NCI-H510A (cell line): ENCODE measurements at places on chromosomes 5 and 9.

GRCh38 chr5:112070022-112070421 is 313.0 kb upstream of the NREP start:
- no peak for DNase-seq

GRCh38 chr9:133822430-133823065 is 84.4 kb upstream of the SARDH start:
- DNase-seq: no peak

- DNase-seq: no peak
Measured at GRCh38 chr9:35996358-35996970, 38.5 kb upstream of the OR2S2 start.

GRCh38 chr9:35774907-35775635 is 16.3 kb upstream of the NPR2 start:
- DNase-seq: no peak

- DNase-seq: no peak
Measured at GRCh38 chr9:114385397-114386181, 2.2 kb downstream of the AKNA start.

DNA sequence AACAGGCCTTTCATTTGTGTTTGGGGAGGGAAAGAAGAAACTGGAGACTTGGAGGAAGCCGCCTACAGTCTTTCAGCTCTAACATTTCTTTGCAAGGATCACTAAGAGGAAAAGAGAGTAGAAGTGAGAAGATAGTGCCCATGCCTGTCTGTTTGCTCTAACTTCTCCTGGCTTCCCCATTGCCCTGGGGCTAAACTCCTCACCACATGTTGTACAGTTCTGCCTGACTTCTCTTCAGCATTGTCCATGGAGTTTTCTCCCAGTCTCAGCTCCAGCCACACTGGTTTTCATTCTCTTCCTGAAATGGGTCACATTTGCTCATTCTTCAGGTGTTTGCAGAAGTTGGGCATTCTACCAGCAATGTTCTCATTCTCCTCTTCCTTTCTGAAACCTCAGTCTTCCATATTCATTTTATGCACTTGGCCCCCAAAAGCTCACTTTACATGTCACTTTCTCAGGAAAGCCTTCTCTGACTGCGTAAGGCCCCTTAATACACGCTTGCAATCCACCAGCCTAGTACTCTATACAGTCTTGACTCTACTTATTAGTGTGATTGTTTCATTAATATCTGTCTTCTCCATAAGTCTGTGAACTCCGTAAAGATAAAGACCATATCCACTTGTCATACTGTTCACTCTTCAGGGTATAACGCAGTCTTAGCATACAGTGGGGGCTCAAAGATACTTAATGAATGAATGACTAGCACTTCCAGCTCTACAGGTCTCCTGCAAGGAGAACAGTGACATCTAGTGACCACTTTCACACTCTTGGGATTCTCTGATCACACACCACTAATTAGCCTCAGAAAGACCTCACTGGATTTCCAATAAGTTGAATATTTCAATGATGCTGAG is 40.2 kb upstream of the TRIM32 start:
- DNase-seq: no peak

DNA sequence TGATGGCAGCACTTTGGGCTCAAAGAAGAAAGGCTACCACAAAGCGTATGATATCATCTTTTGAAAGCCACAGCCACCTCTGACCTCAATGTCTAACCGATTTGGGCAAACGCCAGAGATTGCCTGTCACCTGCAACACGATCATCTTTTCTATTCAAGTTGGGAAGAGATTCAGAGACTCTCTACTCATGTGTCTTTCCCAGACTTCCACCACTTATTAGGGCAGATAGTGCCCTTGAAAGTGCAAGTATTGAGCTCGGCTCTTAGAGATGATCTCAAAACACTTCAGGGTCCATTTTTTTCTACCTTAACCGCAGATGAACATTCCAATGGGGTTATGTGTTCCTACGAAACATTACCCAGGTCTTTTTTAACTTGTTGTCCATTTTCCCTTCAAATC is 213.7 kb downstream of the DRD1 start:
- DNase-seq: no peak

GRCh38 chr9:137761032-137761431 is 116.5 kb upstream of the CACNA1B start:
- DNase-seq: no peak

- DNase-seq: no peak
Measured at GRCh38 chr9:128947277-128947526, 201 bp downstream of the DOLK start.

- DNase-seq: no peak
Measured at GRCh38 chr5:29547236-29547865, 1646.1 kb upstream of the CDH6 start.

- DNase-seq: no peak
Measured at GRCh38 chr5:133431326-133431865, 180.9 kb downstream of the FSTL4 start.

DNA sequence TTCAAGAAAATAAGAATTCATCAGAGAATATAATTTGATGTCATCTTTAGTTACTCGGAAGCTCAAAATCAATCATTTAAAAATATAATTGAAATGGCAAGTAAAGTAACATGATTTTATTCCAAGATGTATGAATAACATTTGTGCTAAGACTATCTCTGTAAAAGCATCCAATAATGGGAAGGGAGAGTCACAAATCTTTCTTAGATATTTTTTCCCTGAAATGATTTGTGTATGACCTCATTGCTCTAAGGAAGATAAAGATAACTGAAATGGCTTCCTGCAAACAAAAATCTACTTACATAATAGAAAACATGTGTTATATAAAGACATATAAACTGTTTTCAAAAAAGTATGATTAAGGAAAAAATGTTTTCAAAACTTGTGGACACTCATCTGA is 97.4 kb upstream of the FGF10 start:
- no peak for DNase-seq

- peak; percentile 38 for DNase-seq
Measured at GRCh38 chr9:129284607-129285291, 106.7 kb upstream of the IER5L start.

DNA sequence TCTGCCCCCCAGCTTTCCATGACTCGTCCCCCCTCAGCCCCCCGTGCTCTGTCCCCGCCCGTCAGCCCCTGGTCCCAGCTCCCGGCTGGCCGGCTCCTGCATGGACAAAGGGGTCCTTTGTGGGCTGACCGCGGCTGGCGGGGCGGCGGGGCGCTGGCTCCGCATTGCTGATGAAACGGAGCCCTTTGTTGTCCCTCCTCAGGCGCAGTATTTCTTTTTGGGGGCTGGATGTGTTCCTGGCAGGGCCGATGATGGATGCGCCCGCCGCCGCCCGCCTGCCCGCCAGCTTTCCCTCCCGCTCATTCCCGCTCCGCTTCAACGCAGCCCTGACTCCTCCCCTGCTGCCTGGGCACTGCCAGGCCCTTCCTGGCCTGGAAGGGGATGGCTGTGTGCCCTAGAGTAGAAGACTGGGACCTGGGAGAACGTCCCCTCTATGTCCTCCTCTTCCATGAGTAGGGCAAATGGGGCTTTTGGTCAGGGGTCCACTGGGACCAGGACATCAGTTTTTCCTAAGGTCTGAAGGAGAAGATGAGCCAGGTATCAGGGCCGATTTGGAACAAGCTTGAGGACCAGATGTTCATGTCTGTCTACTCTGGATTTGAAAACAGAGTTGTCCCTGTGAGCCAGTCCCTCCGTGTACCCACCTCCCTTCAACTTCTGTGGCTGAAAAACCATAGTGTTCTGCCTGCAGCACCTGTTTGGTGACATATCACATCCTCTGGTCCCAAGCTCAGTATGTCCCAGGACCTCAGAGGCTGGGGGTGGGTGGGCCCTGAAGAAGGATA is 29.0 kb downstream of the CXXC5 start:
- peak; percentile 42 for DNase-seq

GRCh38 chr5:127228540-127229184 is 61.9 kb upstream of the MEGF10 start:
- DNase-seq: peak; percentile 32

- DNase-seq: no peak
Measured at GRCh38 chr5:33275921-33276627, 164.7 kb upstream of the TARS1 start.

DNA sequence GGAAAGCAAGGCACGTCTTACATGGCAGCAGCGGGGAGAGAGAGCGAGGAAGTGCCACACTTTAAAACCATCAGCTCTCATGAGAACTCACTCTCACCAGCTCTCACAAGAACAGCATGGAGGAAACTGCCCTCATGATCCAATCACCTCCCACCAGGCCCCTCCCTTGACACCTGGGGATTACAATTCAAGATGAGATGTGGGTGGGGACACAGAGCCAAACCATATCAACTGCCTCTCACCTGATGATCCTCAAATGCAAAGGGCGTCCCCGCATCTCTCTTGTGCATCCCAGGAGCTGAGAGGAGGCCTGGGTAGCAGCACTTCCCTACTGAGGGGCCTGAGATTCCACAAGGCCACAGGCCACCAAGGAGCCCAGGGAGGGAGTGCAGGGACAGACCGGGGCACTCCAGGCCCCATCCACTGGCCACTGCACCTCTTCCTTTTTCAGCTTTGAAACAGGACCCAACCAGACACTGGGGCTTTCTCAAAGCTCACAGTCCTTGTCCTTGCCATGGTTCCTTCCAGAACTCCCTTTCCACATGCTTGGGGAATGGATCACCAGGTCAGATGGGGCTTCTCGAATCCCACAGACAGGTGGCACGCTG is 54.5 kb upstream of the IL17B start:
- DNase-seq: no peak

- no peak for DNase-seq
Measured at GRCh38 chr9:124291801-124292396, 34.1 kb downstream of the NEK6 start.

DNA sequence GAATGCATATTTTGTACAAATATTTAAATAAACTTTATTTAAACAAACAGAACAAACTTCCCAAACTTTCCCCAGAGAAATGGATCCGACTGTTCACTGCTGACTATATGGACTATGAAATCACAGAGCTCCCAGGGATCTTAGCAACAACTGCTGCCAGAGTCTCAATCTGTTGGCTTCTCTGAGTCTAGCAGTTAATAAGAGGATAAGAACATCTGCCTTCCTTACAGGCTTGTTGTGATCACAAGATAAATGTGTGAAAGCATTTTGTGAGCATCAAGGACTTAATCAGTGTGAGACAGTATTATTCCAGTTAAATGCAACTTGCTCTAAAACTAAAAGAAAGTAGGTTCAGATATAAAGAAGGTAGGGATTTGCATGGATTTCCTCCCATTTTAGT is 31.4 kb upstream of the MYOT start:
- DNase-seq: no peak

DNA sequence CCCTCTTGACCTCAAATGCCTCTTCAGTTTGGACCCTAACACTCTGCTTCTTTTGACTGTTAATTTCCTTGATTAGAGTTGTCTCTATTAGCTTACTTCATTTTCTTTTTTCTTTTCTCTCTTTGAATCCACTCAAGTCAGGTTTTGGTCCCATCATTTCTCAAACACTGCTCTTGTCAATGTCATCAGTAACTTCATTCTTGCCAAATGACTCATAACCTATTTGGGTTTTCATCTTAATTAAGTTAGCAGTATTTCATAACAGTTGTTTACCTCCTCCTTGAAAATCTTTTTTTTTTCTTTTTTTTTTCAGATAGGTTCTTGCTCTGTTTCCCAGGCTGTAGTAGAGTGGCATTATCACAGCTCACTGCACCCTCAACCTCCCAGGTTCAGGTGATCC is 119.6 kb downstream of the PARP8 start:
- DNase-seq: no peak

- no peak for DNase-seq
Measured at GRCh38 chr5:113118765-113119164, 142.2 kb downstream of the DCP2 start.

GRCh38 chr5:33330426-33330825 is 110.3 kb upstream of the TARS1 start:
- DNase-seq: no peak

DNA sequence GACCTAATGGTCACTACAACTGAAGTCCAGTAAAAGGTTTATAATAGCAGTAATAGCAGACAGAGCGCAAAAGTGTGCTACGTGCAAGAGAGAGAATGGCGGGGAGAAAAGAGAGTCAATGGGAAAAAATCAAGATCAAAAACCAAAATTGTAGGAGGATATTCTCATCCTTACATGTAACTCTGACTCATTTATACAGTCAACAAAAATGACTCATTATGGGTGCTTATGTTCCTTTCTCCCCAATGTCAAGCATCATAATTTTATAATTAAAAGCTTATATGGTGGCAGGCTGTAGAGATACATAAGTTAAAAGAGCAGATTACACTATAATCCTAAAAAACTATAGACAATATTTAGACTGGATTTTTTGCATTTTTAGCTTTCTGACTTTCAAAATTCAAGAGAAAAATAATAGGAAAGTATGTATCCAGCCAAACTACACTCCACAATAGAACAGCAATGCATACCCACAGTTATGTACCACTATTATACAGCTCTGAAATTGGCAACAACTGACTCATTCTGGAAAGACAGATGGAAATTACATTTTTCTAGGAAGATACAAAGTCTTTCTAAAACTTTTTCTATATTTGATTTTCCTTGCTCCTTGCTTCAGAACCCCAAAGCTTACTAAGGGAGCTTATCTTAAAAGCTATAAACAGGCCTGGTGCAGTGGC is 78.4 kb downstream of the PLPP1 start:
- no peak for DNase-seq

DNA sequence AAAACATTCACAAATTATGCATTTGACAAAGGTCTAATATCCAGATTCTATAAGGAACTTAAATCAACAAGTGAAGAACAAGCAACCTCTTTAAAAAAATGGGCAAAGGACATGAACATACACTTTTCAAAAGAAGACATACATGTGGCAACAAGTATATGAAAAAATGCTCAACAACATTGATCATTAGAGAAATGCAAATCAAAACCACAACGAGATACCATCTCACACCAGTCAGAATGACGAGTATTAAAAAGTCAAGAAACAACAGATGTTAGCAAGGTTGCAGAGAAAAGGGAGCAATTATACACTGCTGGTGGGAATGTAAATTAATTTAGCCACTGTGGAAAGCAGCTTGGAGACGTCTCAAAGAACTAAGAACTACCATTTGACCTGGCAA is 38.9 kb upstream of the TNFSF15 start:
- DNase-seq: no peak

DNA sequence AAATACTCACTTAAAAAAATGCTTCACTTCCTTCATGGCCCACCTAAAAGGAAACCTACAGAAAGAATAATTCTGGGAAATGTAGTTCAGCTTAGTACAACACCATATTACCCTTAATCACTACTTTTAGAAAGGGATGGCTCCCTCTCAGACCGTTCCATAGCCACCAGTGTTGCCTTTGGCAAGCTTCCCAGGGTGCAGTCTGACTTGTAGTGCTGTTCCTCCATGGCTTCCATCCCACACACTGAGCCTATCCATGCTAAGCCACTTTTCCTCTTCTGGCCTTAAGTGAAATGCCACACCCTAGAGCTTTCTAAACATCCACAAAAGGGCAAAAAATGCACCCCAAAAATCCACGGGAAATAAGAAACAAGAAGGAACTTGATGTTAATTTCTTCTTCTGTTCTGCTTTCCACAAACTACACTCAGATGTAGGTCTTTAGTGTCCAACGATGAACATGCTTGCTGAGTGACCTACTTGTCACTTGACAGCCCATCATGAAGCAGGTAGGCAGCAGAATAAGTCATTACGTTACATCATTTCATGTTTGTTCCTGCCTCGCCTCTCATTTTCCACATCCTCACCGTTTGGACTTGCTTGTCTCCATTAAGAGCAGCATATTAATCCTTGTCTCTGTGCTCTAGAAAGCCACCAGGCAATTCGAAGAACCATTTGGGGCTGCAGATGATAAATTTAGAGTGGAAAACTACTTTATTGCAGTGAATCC is 391.1 kb upstream of the GRAMD2B start:
- peak; percentile 6 for DNase-seq

GRCh38 chr5:180281706-180282105 is 10.2 kb downstream of the MAPK9 start:
- no peak for DNase-seq

GRCh38 chr5:82147860-82148573 is 130.1 kb downstream of the RPS23 start:
- no peak for DNase-seq
